ENCODE measurements at places on chromosomes 5 and 9.
A peak's percentile ranks its signal among the peaks of the same experiment; 100 is the strongest.

DNA sequence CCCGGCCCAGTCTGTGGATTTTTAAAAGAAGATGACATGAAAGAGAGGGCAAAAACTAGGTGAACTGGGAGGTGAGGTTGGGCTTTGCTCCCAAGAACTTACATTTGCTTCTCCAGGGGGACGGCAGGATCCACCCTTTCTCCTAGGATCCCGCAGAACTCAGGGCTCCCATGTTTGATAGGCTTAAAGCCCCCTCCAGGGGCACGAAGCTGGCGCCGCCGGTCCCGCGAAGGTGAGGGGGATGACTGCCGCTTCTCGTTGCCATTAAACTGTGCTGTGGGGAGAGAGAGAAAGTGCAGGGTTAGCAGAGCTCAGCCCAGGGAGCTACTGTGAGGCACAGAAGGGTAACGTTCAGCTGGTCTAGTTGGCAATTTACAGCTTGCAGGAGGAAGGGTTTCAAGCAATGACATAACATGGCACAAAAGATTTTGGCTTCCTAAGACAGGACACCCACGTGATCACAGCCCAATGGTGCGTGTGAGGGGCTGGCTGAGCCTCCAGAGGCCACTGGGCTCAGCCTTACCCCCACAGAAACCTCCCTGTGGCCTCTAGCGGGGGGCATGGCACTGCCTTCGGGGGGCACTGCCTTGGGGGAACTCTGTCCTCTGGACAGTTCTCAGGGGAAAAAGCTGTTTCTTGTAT lies 52.0 kb upstream of the SLC25A51 start:
- DNase-seq, result no peak

- no peak for DNase-seq
These were observed 92.2 kb downstream of the ZNF462 start for GRCh38 chr9:106954974-106955850.

DNA sequence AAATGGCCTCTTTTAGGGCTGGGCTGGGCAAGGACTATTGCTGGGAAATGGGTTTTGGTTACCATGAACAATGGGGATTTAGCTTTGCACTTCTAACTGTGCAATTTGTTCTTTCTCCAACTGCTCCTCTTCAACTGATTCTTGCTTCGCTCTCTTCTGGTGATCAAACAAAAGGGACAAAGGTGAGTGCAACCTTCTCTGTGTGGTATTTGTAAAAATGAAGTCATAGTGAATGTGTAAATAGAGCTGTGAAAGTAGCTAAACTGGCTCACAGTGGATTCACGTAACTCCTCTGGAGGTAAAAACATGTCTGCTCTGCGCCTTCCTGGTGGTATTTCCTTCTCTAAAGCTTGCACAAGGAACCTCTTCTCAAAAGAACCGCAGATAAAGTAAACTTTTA lies 20.9 kb upstream of the SPINK14 start:
- DNase-seq, result no peak

- no peak for DNase-seq
These were observed 662.4 kb downstream of the DTWD2 start for GRCh38 chr5:118325931-118326330.

GRCh38 chr9:124263800-124264426 lies 6.2 kb downstream of the NEK6 start:
- DNase-seq, result no peak

GRCh38 chr5:79774171-79774854 lies 84.7 kb downstream of the CMYA5 start:
- DNase-seq, result no peak

GRCh38 chr5:36422952-36423351 lies 121.2 kb upstream of the RANBP3L start:
- no peak for DNase-seq

DNA sequence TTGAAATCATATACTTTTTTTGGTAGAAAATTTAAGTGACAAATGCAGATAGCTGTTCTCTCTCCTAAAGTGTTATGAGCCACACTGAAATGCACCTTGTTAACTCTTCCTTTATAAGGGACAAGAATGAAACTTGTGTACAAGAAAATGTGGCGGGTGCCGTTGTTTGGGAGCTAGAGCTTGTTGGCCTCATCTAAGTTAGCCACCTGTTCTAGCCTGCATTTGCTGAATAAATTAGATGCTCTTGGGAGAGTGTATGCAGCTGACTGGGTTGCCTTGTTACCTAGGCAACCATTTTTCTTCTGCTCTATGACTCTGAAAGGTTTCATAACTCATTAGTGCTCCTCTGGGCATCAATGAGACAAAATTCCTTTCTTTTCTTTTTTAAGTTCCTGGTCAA lies 174.3 kb downstream of the TAF11L14 start:
- DNase-seq, result no peak

- peak; percentile 20 for DNase-seq
These were observed 141.2 kb upstream of the IER5L start for GRCh38 chr9:129319076-129319937.

DNA sequence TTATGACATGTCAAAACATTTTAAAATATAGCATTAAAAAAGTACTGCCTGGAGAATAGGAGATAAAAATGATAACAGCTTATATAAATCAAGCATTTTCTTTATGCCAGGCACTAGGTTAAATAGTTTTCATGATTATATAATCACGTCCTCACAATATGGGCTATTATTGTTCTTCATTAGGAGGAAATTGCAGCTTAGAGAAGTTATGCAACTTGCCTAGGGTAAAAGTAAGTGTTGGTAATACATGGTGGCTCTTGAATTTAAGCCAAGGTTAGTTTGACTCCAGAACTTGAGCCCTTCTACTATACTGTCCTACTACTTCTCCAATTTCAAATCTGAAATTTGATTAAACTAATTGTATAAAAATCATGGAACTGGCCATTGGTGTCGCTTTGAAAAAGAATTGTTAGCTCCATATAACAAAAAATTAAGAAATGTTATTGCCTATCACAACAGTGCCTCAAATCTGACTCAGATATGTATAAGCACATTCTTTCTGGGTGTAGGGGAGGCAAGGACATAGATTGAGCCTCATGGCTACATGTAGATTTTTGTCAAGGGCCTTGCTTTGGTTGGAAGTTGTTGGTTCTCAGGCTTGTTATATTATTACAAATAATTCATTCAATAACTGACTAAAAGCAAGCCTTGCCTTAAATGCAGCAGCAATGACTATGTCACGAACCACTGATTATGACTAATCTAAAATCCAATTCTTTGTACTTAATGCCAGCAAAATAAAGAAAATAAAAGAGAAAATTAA lies 223.5 kb upstream of the DAB2 start:
- DNase-seq, result no peak

DNA sequence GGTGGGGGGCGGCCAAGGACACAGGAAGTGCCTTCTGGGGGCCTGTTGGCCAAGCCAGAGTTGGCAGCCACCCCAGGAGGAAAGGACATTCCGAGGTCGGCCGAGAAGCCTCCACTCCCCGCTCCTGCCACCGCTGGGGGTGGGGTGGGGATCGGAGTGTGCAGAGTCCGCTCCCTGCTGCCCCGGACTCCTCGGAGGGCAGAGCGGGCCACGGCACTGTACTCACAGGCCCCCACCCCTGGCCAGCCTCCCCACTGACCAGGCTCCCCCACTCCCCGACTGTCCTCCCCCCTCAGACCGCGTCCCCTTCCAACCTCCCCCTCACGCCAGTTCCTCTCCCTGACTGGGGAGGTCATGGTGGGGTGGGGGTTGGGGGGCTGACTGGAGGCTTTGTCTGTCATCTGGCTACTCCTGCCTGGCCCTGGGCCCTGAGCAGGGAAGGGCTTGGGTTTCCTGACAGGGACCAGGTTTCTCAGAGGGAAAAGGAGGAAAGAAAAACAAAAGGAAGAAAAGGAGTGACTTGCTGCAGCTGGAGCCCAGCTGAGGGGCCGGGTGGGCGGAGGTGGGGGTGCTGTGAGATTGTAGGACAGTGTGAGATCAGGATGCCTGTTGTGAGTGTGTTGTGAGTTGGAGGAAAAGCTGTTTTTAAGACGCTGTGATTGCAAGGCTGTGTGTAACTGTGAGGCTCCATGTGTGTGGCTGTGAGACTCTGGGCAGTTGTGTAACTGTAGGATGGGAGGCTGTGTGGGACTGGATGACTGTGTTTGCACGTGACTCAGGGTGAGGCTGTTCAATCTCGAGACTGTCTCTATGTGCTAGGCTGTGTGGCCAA lies 29.7 kb downstream of the CNTFR start:
- DNase-seq, result no peak

- DNase-seq, result no peak
These were observed 25.6 kb downstream of the TGFBI start for GRCh38 chr5:136054142-136055019.

DNA sequence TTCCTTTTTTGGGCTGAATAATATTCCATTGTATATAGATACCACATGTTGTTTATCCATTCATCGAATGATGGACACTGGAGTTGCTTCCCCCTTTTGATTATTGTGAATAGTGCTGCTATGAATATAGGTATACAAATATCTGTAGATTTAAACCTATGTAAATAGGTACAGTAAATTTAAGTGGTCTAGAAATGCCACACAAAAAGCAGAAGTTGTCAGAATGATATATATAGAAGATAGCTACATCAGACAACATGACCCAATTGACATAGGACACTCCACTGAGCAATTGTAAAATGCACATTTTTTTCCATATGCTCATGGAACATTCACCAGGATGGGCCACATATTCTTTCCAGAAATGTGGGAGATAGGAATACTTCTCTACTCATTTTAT lies 77.6 kb downstream of the SMIM15 start:
- no peak for DNase-seq

- no peak for DNase-seq
These were observed 41.5 kb downstream of the DCP2 start for GRCh38 chr5:113017881-113018635.

- DNase-seq, result no peak
These were observed 79.3 kb downstream of the TMC1 start for GRCh38 chr9:72600671-72601070.

- no peak for DNase-seq
These were observed 181.5 kb upstream of the TYRP1 start for GRCh38 chr9:12511726-12512125.

DNA sequence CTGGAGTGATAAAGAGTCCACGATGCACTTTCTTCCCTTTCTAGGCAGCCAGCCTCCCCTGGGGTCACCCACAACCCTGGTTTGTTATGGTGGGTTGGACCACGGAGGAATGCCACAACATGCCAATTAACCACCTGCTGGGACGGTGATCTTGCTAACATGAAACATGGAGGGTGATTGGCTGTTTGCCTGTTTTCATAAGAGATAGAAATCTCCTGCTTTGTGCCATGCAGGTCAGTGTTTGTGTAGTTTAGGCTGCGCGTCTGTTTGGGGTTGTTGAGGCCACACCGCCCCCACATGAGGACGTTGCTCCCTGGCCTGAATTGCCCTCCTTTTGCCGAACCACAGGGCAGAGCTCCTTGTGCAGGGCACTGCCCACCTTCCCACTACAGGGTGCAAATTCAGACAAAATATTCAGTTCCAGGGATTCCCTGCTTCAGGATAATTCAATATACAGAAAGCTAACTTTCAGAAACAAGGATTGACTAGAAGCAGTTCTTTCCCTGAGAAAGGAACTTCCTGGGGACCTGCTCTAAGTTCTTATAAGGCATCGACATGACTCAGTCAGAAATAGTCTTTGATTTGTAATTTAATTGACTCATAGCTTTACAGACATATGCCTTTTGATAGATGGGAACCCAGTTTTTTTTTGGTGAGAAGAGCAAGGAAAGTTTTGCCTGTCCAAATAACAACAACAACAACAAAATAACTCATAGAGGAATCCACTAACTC lies 427.6 kb downstream of the GADD45G start:
- DNase-seq, result no peak

- no peak for DNase-seq
These were observed 67.2 kb upstream of the MEGF10 start for GRCh38 chr5:127223256-127223974.

DNA sequence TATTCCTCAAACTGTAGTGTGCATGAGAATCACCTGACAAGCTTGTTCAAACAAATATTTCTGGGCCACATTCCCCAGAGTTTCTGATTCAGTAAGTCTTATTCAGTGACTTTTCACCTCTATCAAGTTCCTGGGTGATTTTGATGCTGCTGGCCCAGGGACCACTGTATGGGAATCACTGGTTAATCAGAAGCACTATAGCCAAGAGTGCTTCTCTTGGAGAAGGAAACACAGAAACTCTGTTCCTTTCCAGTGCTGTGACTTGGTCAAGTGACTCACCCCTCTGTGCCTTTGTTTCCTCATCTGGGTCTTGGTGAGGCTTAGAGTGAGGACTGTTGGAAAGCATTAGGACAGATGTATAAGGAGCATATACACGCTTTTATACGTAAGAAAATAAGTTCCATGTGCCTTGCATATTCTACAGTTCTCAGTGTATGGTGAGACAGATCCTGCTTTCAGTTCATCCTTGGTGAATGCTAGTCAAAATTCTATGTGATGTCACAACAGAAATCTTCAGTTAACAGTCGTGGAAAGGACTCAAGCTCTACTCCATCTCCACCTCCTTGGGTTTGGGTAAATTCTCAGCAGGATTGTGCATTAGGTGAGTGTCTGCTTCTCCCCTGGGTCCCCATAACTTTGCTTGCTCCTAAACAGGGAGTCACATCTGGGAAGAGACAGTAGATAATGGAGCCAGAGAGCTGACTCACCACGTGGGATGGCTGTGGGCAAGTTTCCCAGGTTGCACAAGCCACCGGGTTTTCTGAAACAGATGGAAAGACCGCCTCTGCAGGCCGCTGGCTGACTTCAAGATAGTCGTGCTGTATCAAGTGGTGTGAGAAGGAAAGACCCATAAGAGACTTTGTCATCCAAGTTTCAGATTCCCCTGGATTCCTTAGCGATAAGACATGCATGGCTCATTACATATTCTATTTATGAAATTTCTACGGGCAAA lies 117.0 kb downstream of the NXNL2 start:
- no peak for DNase-seq

DNA sequence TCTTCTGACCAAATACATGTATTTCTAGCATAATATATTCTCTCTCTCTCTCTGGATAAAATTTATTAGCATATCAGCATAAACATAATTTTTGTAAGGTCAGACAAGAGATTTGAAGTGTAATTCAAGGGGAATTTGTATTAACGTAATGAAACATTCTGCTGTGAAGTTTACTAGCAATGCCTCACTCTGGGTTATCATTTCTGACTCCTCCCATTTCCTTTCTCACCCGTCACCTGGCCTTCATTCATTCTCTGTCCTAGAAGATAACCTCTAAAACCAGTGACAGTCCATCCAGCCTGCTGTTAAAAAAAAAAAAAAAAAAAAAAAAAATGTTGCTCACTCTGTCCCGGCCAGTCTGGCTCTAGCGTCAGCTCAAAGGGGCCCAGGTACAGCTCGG lies 27.1 kb downstream of the GRAMD2B start:
- DNase-seq, result peak; percentile 82

All from CD4-positive, alpha-beta T cell (primary cell).